ENCODE measurements at places on chromosomes 11 and 22.

DNA sequence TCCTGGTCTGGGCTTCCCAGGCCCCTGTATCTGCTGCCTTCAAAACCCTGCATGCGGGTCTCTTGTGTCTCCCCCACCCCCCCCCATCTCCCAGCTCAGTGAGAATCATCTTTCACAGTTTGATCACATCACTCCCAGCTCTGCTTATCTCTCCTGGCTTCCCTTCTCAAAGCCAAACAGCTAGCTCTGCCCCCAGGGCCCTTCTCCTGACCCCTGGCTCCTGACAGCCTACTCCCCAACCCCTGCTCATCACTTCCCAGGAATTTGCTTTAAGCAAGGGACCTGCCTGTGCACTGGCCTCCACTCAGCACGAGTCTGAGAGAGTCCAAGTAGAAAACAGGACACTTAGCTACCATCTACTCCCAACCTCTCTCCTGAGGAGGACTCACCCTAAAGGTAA, 342.7 kb downstream of the TENM4 start:
- DNase-seq = no peak

- no peak for DNase-seq
Observed at GRCh38 chr11:118168751-118169150, 7.7 kb downstream of the SCN2B start.

DNA sequence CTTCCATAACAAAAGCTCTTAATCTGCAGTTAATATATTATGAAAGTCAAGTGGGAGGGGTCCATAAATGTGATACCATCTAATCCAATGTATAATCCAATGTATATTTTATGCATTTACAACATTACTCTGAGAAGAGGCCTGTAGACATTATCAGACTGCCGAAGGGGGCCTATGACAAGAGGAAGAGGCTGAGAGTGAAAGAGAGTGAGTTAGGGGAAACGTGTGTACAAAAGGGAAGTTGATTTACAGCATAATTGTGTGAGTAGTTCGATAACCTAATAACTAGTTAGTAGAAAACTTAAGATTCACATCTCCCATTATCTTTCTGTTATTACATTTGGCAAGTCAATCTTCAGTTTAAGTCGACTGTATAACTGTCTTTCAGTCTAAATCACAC, 86.6 kb downstream of the DDX10 start:
- no peak for DNase-seq

DNA sequence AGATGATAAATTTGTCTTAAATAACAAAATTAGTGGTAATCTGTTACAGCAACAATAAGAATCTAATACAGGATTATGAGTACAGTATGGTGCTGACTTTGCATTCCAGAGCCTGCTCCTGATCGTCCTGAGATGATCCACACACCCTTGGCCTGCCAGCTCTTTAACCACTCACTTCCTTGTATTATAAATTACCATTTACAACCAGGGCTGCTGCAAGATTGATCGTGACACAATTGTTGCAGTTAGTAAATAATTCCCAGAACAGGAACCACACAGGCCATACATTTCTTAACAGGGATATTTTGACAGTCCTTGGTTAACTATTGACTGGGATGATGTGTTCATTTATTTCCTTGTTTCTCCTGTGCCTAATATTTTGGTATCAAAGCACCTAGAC, 3.8 kb upstream of the CBLIF start:
- no peak for DNase-seq

GRCh38 chr11:71787098-71787823, 45.7 kb upstream of the DEFB108B start:
- DNase-seq = peak; percentile 91

- DNase-seq = no peak
Observed at GRCh38 chr22:48691431-48691851, 1136.2 kb downstream of the BRD1 start.

- no peak for DNase-seq
Observed at GRCh38 chr22:17257121-17258001, 38.1 kb upstream of the ADA2 start.

DNA sequence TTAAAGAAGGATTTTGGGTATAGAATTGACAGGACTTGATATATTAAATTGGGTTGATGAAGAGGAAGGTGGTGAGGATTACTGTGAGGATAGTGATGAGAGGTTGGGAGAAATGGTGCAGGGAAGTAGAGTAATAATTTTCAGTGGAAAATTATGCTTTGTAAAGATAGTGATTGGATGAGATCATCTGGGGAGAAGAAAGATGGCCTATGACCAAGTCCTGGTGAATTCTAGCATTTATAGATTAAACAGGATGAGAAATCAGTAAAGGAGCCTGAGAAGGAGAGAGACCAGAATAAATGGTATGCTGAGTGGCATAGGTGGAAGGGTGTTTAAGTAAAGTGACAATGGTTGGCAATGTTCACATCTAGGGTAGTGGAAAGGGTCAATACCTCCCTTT, 15.0 kb downstream of the IPO7 start:
- no peak for DNase-seq

- DNase-seq = no peak
Observed at GRCh38 chr11:15651816-15652215, 537.1 kb downstream of the INSC start.

DNA sequence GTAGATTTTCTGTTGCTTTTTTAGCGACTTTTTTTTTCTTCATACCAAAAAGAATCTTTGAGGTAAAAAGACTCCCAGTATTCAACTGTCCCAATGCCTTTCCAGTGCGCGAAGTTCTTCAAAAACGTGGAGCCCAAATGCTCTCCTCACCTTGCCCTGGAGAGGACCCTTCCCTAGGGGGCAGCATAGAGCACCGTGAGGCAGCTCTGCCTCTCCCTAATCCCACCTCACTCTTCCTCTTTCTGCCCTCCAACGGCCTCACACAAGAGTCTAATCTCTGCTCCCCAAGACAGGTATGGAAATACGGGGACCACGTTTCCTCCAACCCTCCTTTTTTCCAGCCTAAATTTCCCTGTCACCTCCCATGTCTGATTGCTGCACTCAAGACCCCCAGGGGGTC, 117.5 kb upstream of the ALX4 start:
- DNase-seq = no peak

GRCh38 chr11:105000167-105000566, 22.8 kb downstream of the CASP5 start:
- no peak for DNase-seq

DNA sequence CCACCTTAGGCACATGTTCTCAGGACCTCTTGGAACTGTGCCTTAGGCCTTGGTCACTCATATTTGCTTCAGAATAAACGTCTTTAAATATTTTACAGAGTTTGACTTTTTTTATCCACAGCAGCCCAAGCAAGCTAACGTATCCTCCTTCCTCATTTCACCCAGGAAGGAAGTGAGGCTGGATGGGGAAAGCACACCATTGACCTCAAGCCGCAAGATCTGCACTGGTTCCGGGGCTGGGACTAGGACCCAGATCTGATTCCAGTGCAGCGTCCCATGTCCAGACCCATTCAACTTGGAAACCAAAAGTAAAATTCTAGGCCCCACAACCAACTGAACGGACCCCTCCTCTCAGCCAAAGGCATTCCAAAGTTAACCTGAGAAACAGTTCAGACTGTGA, 2.4 kb upstream of the LGALS12 start:
- no peak for DNase-seq

DNA sequence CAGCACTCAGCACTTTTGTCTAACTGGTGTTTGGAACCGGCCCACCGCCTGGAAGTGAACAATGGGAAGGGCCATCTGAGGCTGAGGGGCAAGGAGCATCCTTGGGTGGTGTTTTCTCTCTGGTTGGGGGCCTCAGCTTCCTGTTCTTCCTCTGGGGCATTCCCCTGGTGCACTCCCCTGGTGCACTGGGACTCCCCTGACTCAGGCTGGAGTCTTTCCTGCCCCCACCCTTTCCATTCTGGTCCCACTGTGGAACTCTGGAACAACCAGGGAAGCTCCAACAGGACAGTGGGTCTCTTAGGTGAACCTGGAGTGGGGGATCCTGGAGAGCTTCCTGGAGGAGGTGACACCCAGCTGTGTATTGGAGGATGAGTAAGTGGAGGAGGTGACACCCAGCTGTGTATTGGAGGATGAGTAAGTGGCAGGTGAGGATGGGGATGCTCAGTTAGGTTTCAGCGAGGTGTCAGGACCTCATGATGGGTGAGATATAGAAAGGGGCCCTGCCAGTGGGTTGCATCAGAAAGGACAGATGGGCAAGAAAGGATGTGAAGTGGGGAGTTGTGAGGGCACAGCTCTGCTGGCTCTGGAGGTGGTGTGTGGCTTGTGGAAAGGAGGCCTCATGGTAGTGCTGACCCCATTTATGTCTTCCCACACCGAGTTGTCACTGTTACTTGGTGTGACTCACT, 132.1 kb downstream of the OSBP2 start:
- DNase-seq = no peak

DNA sequence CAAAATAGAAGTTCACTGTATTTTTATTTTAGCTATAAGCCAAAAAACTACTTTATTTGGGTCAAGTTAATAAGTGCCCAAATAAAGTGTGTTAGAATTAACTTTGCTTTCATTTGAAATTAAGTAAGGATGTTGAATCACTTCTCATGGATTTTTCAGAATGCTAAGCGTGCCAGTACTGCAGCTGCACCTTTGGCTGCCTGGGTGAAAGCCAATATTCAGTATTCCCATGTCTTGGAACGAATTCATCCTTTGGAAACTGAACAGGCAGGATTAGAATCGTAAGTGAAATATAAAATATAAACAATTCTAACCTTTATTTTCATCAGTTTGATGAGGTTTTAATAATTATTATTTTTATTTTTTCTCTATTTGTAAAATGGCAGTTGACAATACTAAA, 113.6 kb downstream of the DYNC2H1 start:
- no peak for DNase-seq

- DNase-seq = no peak
Observed at GRCh38 chr22:46063846-46064227, 86.5 kb upstream of the PPARA start.

- no peak for DNase-seq
Observed at GRCh38 chr11:102705626-102706025, at the start of gene MMP27. MMP27 (minus strand) TSS chr11:102705769; CDS start chr11:102705714, 55 bp downstream.

- DNase-seq = no peak
Observed at GRCh38 chr11:67345247-67345919, 8.0 kb downstream of the POLD4 start.

DNA sequence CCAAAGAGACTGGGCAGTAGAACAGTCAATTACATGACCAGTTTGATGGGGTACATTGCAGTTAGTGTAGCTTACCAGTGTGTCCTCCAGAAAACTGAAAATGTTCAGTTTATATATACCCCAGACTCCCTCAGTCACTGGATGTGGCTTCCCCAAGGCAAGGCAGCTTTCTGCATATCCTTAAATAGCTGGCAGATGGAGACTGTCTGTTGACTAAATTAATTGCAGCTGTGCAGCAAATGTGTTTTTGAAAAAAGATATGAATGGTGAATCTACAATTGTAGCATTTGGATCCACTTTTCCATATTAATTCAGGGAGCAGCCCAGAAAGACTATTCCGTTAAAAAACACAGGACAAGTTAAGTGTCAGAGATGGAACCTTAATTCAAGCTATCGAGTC, 565.1 kb upstream of the CCDC179 start:
- DNase-seq = no peak

DNA sequence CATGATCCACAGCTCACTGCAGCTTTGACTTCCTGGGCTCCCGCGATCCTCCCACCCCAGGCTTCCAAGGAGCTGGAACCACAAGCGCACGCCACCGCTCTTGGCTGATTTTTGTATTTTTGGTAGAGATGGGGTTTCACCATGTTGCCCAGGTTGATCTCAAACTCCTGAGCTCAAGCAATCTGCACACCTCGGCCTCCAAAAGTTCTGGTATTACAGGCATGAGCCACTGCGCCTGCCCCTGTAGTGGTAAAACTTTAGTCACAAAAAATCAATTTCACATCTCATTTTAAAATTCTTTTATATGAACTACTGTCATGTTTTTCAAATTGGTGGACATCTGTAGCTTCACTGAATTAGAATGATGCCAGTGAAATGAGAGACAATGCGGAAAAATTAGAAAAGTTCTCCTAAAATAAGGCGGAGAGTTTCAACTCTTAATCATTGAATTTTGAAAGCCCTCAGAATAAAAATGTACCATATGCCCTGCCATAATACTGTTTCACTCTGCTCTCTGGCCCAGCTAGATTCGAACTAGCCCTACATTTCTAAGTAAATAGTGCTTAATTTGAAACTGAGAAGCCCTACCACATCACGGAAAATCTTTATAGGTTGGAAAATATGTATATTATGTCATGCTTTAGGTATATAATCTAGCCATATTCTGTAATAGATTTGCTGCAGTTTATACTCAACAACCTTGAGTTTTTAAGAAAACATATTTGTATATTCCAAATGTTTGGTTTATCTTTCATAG, 78.7 kb downstream of the HORMAD2 start:
- no peak for DNase-seq

DNA sequence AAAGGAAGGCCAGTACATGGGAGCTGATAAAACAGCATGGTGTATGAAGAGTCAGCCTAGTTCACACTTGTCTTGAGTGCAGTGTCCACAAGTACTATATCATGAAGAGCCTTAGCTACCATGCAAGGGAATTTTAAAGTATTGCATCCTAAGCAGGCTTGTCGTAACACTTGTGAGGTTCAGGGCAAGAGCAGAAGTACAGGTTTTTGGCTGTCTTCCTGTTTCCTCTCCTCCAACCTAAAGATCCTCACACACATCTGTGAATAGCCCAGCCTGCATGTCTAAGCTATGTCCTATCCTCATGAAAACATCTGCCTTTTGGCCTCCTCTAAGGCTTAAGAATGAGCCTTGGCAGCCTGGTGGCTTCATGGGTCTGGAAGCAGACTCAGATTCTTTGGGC, 34.6 kb upstream of the TMEM123 start:
- no peak for DNase-seq

- DNase-seq = no peak
Observed at GRCh38 chr11:58924230-58924629, 15.1 kb upstream of the GLYATL1 start.

DNA sequence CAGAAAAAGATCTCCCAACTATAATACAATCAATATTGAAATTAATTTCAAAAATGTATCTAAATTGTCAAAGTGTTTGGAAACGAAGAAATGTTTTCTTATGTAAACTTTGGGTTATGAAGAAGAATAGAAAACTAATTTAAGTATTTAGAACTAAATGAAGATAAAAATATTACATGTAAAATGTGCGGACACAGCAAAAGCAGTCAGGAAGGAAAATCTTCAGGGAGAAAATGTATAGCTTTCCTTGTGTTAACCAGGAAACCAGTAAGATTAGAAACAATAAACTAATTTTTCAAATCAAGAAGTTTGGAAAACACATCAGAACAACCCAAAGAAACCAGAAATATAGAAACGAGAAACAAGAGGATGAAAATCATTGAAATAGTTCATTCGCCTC, 466.5 kb downstream of the BRD1 start:
- DNase-seq = no peak

Measured in CD4-positive, alpha-beta T cell (primary cell).